ENCODE measurements at places on chromosomes 5 and 9. TPM values are rescaled to one million over a fixed set of nuclear protein-coding genes. Genes with fewer than 3 reads are reported as not detected.

- H3K4me3 ChIP-seq: no peak overlapping the region
- no peaks in the 10 kb centered on the region for H3K27me3 ChIP-seq
Observed at GRCh38 chr5:149429839-149430721, 51.0 kb upstream of the IL17B start.

GRCh38 chr5:172597755-172598155 lies 43.3 kb upstream of the NEURL1B start:
- no peaks in the 10 kb centered on the region for H3K4me1 ChIP-seq
- H3K27ac ChIP-seq: no peak overlapping the region
- H3K27me3 ChIP-seq: no peaks in the 10 kb centered on the region
- no peaks in the 10 kb centered on the region for H3K36me3 ChIP-seq

WNT8A gene
- not detected for total RNA-seq

GGTA1 gene
- not detected for total RNA-seq

GFRA3 gene
- not detected for total RNA-seq
